ENCODE measurements at places on chromosomes 2 and 18.

- no peak for ATAC-seq
These were observed 401.6 kb upstream of the SMIM21 start for GRCh38 chr18:75829091-75829490.

GRCh38 chr18:48555465-48555995 is 16.7 kb downstream of the CTIF start:
- ATAC-seq: no peak

DNA sequence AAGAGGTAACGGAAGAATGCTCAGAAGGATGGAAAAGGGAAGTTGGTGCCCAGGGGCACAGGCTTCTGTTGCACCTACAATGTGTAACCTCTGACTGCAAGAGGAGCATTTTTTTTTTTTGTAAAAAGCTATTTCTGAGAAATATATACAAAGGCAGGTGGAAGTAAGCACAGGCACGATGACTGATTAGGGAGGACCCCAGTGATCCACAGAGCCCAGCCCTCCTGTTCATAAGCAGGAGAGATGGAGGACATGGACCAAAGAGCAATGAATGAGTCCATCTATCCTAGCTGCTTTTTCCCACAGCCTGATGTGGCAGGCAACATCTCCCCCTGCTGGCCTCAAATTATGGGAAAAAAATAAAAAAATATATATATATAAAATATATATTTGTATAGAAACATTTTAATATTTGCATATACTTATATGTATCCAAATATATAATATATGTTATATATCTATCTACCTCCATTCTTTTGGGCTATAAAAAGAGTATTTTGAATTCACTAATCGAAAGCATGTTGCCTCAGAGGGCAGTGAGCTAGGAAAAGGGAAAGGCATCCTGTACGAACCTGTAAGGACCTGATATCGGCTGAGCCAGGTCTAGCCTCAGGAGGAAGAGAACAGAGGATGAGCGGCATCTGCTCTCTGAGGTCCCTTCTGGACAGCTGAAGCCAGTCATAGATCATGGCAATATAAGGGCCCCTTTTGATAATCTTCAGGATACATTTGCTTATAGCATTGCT is 166.0 kb upstream of the STK17B start:
- ATAC-seq: peak; percentile 43

GRCh38 chr2:54360055-54360792 is 95.9 kb upstream of the SPTBN1 start:
- ATAC-seq: peak; percentile 98

GRCh38 chr2:29611261-29611660 is 310.1 kb downstream of the ALK start:
- ATAC-seq: no peak

GRCh38 chr2:33136566-33136965 is 189.8 kb downstream of the LTBP1 start:
- ATAC-seq: no peak

- ATAC-seq: no peak
These were observed 3.7 kb downstream of the SMC6 start for GRCh38 chr2:17749753-17750438.

DNA sequence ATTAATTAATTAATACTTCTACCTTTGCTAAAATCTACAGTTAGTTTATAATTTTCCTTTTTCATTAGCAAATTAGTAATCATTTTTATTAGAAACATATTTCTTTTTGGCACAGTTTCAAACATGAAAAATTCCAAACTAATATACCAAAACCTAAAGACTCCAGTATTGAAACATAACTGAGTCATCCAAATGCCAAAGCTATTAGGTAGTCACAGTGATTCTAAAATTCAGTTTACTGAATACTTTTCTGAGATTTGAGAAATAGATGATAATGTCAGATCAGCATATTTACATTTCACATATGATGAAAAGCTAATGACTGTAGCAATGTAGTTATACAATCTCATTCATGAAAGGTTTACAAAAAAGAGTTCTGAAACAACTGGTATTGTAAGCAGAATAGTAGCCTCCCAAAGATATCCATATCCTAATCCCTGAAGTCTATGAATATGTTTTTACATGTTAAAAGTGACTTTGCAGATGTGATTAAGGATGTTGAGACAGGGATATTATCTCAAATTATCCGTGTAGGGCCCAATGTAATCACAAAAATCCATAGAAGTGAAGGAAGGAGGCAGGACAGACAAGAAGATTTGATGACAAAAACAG is 680.2 kb upstream of the CHAC2 start:
- peak; percentile 81 for ATAC-seq

- ATAC-seq: no peak
These were observed 20.7 kb downstream of the RAMP1 start for GRCh38 chr2:237879991-237880560.
